ENCODE measurements at places on chromosomes 6 and 20.

DNA sequence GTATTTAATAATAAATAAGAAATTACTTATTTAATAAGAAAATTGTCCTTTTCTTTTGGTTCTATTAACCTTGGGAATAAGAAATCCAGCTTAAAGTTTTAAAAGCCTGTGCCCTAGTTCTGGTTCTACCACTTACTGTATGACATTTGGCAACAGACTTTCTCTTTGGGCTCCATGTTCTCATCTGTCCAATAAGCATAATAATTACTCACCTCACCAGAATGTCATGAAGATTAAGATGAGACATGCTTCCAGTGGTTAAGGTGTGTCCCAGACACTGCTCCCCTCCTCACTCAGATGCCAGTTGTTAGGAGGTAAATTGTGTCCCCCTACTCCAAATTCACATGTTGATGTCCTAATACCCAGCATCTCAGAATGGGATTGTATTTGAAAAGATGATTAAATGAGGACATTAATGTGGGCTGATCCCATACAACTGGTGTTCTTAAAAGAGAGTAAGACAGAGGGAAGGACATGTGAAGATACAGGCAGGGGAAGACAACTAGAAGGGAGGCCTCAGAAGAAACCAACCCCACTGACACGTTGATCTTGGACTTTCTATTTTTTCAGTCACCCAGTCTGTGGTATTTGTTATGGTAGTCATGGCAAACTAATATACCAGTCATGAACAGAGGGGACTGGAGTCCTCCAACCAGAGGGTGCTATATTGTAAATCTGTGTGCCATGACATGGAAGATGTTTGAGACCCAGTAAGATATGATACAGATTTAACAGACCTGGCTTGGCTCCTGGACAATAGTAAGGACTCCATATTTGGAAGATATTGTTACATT, 6.4 kb upstream of the MICAL1 start:
- DNase-seq: no peak

DNA sequence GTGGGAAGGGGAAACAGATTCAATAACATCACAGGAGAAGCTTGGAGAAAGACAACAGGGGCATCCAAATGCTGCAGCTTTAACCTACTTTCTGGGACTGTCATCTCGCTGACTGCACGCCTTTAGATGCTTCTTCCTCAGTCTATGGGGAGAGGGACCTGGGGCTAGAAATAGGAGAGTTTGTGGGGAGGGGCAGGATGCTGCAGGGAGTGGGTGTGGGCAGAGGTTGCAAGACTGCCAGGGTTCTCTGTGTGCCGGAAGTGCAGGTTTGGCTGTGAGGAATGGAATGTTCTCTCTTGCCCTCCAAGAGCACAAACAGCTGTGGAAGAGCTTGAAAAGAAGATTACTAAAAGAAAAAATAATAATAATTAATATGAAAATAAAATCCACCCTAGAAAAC, 93.2 kb downstream of the FOXO3 start:
- DNase-seq: peak; percentile 73

DNA sequence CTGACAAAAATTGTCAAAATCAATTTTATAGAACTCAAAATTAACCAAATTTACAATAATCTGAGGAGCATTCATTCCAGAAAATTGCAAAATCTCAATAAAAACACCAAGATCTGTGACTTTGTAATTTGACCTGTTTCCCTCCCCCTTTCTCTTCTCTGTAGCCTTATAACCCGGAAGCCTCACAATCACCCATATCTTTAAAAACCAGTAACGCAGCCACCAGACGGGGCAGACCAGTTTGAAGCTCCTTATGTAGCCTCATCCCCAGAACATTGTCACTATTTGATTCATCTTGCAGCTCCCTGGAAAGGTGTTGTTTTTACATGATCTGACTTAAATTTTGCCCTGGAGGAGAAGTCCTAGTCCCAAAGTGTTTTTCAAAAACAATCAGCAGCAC, 27.5 kb upstream of the TGM6 start:
- DNase-seq: no peak

GRCh38 chr6:16568128-16568527, 193.1 kb downstream of the ATXN1 start:
- DNase-seq: no peak

DNA sequence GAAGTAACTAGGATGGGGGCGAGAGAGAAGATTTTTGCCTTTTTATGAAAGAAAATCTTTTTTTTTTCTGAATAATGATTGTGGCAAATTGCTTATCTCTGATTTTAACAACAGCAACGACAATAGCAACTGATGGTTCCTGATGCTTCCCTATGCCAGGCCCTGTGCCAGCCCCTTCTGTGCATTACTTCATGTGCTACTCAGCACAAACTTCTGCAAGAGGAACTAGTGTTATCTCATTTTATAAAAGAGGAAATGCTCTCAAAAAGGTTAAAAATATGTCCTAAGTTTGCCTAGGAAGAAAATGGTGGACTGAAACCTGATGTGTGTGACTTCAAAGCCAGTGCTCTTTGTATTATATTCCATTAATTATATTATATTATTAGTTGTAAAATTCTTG, 74.0 kb upstream of the RALGAPA2 start:
- DNase-seq: no peak

DNA sequence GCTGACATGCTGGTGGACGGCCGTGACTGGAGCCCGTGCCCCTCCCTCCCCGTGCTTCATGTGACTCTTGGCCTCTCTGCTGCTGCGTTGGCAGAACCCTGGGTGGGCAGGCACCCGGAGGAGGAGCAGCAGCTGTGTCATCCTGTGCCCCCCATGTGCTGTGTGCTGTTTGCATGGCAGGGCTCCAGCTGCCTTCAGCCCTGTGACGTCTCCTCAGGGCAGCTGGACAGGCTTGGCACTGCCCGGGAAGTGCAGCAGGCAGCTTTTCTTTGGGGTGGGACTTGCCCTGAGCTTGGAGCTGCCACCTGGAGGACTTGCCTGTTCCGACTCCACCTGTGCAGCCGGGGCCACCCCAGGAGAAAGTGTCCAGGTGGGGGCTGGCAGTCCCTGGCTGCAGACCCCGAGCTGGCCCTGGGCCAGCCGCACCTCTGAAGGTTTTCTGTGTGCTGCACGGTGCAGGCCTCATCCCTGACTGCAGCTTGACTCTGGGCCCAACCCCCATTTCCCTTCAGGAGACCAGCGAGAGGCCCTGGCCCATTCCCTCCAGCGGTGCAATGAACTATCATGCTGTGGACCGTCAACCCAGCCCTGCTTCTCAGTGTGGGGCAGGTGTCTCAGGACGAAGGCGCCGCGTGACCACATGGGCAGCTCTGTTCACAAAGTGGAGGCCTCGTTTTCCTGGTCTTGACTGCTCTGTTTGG, 8.1 kb downstream of the NPBWR2 start:
- no peak for DNase-seq

DNA sequence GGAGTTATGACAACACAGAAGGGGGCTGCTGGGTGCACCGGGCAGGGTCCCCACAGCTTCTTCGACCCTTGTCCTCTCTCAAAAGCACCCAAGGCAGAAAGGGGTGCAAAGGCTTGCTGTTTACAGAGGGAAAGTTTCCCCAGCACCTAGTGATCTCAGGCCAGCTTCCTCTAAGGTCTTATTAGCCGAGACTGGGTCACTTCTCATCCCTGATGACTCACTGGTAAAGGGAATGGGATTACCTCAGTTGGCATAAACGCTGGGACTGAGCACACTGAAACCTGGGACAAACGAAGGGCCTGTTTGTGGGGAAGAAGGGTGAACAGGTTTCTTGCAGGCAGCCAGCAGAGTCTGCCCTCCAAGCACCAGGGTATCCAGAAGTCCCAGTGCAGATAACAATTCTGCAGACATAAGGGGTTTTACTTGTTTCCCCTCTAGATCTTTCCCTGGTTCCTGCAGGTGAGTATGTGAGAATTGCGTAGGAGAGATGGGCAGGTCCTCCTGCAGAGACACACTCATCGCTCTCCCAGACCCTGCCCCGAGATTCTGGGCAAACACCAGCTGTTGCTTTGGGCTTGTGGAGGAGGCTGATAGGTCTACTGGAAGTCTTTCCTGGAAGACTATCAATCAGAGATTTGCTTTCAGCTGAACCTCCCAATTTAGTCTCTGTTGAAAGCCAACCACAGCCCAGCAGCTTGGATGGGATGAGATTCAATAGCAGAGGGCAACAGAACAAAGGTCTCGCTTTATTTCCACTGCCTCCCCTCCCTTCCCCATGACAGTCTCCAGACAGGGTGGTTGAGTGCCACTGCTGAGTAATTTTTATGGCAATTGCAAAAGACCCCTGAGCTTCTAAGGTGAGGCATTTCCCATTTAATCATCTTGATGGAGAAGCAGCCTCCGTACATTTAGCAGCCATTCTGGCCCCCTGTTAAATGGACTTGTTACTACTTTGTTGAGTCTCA, 25.7 kb downstream of the KCNG1 start:
- DNase-seq: no peak

- DNase-seq: no peak
These were observed 75.4 kb upstream of the SLC4A11 start for GRCh38 chr20:3314391-3314790.

- DNase-seq: no peak
These were observed 64.9 kb upstream of the RREB1 start for GRCh38 chr6:7042654-7043545.

DNA sequence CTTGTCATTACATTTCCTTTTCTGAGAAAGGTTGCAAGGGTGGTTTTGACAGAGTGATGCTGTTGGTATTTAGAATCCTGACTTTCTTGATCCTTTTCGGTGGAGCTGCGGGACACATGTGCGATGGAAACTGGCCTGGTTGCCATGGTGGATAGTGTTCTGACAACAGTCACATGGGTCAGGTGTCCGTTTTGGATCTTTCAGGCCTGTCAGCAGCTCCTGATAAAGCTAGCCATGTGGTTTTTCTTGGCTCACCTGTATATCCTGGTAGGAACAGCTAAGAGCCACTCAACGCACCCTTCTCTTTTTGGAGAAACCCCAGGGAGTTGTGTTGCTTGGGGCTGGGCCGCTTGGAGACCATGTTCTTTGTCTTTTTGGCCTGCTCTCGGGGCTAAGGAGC, 177.4 kb downstream of the MTFR2 start:
- DNase-seq: no peak

GRCh38 chr6:83047065-83047754, 18.4 kb downstream of the UBE3D start:
- no peak for DNase-seq

- no peak for DNase-seq
These were observed 56.1 kb upstream of the THEMIS start for GRCh38 chr6:127956956-127957355.

GRCh38 chr6:98529364-98529763, 305.0 kb upstream of the POU3F2 start:
- no peak for DNase-seq

DNA sequence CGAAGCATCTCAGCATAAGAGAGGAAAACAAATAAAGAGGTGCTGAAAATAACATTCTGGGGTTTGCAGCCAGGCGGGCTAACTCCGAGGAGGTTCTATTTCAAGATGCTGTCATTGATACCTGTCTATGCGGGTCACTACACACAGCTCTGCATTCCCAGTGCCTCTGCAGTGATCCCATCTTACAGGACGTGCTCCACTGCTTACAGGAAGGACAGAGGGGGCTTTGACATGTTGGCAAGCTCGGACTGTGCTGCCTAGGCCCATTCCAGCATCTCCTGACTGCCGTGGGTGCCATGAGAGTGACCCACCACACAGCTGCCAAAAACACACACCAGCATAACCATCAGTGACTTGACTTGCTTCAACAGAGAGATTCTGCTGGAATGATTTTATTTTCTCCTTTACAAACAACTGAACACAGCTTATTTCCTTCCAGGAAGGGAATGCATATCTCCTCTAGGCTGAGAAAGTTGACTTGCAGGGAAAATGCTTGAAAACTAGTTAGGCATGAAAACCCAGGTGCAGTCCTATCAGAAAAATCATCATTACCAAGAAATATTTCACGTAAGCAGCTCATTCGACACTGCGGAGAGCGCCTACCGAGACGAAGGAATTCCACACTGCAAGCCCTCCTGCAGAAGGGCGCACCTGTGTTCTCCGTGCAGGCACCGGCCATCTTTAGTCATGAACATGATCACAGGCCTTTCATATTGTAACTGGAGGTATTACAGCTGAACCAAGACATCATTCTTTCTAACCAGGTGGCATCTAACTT, 62.5 kb downstream of the RAMACL start:
- no peak for DNase-seq

GRCh38 chr6:13428583-13429405, 58.6 kb downstream of the GFOD1 start:
- DNase-seq: no peak

- DNase-seq: no peak
These were observed 4.6 kb downstream of the ZNF184 start for GRCh38 chr6:27468334-27468733.

- DNase-seq: no peak
These were observed 309.1 kb downstream of the SOX4 start for GRCh38 chr6:21902628-21903169.

DNA sequence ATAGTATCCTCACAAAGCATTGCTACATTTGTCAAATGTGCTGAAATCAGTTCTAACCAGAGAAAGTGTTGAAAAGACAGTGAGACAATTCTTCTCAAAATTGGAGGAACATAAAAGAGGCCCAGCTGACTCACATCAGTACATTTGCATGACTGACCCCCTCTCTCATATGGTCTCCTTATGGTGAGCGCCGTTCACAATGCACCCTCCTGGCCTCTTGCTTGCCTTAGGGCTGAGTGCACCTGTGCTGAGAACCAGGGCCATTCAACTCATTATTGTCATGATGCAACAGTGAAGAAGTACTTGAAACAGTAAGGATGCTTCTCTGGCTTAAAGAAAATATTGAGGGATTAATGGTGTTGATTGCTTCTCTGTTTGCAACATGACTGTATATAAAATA, 375.2 kb upstream of the AGPAT4 start:
- no peak for DNase-seq

DNA sequence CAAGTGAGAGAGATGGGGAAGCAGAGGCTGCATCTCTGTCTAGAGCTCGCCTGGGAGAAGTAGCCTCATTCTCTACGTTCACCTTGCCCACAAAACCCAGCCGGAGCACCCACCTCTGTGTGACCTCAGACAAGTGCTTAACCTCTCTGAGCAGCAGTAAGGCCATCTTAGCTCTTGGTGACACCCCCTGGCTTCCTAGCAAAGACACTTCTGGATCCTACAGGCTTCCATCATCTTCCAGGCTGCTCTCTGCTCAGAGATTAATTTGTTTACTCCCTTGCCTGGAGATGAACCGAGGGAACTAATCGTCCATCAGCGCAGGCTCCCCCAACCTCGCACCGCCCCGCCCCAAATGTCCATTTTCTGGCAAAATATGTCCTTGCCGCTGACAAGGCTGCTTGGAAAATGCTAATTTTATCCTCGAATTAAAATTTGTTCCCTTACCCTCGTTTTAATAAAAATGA, 24.0 kb upstream of the CTNNBL1 start:
- DNase-seq: no peak

- no peak for DNase-seq
These were observed 337.5 kb upstream of the CITED2 start for GRCh38 chr6:139711804-139712585.
